ENCODE measurements at places on chromosomes 2 and 18. TPM values are rescaled to one million over a fixed set of nuclear protein-coding genes. Genes with fewer than 3 reads are reported as not detected.

The ABCB11 gene
- not detected for total RNA-seq

DNA sequence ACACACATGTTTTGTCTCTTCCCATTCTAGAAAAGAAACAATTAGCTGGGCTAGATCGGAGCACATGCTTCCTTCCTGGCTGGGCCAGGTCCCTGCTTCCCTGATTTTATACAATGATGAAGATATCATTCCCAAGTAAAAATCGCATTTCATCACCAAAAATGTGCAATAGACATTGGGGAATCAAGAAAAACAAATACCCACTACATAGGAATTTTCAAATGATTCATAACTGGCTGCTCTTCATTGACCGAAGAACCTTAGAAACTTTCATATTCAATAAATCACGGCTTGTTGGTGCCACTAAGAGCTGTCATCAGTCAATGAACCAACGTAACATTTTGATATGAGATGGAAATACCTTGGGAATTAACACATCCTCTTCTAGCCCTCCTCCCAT lies 373.6 kb upstream of the TRIB2 start:
- no peaks in the 10 kb centered on the region for H3K27me3 ChIP-seq
- no peak overlapping the region for H3K27ac ChIP-seq
- H3K4me3 ChIP-seq: no peak overlapping the region
- no peaks in the 10 kb centered on the region for H3K36me3 ChIP-seq
- no peaks in the 10 kb centered on the region for H3K4me1 ChIP-seq

The FBXO15 gene
- 0.76 TPM for total RNA-seq

- H3K4me3 ChIP-seq: no peak overlapping the region
- no peak for DNase-seq
- no peaks in the 10 kb centered on the region for H3K36me3 ChIP-seq
- no peaks in the 10 kb centered on the region for H3K4me1 ChIP-seq
These were observed 94.5 kb upstream of the TMEM178A start for GRCh38 chr2:39571111-39571731.

The IL36B gene
- not detected for total RNA-seq

The CGREF1 gene
- 1.3 TPM for total RNA-seq

The EML6 gene
- total RNA-seq: 0.91 TPM

The GCKR gene
- total RNA-seq: 0.61 TPM

DNA sequence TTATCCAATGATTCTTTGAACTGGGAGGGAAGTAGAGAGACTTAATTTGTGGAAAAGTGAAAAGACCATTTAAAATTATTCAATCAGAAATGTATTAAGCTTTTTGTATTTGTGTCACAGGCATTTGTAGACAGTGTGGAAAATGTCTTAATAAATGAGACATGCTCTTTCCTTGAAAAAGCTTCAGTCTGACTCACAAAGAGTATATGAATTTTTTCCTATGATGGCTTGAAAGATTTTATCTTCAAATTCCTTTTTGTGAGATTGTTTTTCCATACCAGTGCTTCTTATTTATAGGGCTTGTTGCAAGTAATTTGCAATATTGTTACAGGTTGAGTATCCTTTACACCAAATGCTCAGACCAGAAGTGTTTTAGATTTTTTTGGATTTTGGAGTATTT lies 39.5 kb downstream of the STON1 start:
- H3K36me3 ChIP-seq: no peaks in the 10 kb centered on the region
- DNase-seq: no peak
- no peak overlapping the region for H3K27ac ChIP-seq
- H3K4me1 ChIP-seq: no peaks in the 10 kb centered on the region

The HOXD8 gene
- 0.27 TPM for total RNA-seq

GRCh38 chr2:58207189-58207588 lies 33.9 kb downstream of the FANCL start:
- H3K27ac ChIP-seq: no peak overlapping the region
- H3K4me1 ChIP-seq: no peaks in the 10 kb centered on the region
- peaks cover 17% of the 10 kb centered on the region for H3K36me3 ChIP-seq
- no peaks in the 10 kb centered on the region for H3K27me3 ChIP-seq
- H3K4me3 ChIP-seq: no peak overlapping the region
- DNase-seq: no peak

DNA sequence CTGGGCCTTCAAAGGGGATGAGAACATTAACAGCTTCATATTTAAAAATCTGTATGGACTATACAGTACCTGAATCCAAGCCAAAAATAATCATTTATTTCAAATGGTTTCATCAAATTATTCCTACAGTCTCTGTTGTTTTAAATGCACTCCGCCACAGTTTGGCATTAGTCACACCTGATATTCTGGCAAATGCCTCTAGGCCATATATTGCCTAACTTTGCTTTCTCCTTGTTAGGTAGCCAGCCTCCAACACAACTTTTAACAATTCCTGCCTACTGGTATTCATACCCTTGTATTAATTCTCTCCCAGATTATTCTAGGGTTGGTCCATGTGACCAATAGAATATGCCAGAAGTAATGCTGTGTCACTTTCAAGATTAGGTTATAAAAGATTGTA lies 146.6 kb upstream of the FANCL start:
- no peaks in the 10 kb centered on the region for H3K36me3 ChIP-seq
- no peak overlapping the region for H3K27ac ChIP-seq
- no peaks in the 10 kb centered on the region for H3K4me1 ChIP-seq
- H3K27me3 ChIP-seq: no peaks in the 10 kb centered on the region
- no peak for DNase-seq

GRCh38 chr2:24791452-24791851 lies 1.7 kb downstream of the PTRHD1 start:
- peaks cover 5% of the 10 kb centered on the region for H3K4me1 ChIP-seq
- peak overlapping the region; percentile 30 for H3K4me3 ChIP-seq
- DNase-seq: no peak
- H3K27me3 ChIP-seq: peaks cover 15% of the 10 kb centered on the region
- no peak overlapping the region for H3K27ac ChIP-seq
- no peaks in the 10 kb centered on the region for H3K36me3 ChIP-seq

DNA sequence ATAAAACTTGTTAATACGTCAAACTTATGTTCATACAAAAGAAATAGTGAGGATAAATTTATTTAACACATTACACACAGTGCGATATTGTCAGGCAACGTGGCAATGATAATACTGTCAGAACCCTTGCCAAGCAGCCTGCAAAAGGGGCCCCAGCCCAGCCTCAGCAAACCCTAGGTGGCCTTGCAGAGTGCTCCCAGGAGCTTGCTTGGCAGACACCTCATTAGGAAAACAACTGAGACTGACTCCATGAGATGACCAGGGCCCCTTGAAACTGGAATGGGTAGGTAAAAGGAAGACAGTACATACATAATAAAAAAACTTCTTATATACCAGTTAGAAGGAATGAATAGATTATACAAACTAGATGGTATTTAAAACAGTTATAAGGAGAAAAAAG lies 136.6 kb upstream of the EPC2 start:
- no peak for DNase-seq
- H3K27ac ChIP-seq: no peak overlapping the region
- no peak overlapping the region for H3K4me3 ChIP-seq
- H3K36me3 ChIP-seq: no peaks in the 10 kb centered on the region

GRCh38 chr2:239695106-239695727 lies 294.4 kb upstream of the HDAC4 start:
- H3K27me3 ChIP-seq: peaks cover 2% of the 10 kb centered on the region
- no peaks in the 10 kb centered on the region for H3K4me1 ChIP-seq
- no peak overlapping the region for H3K4me3 ChIP-seq
- no peak overlapping the region for H3K27ac ChIP-seq
- no peak for DNase-seq

The SCN3A gene
- 22.2 TPM for total RNA-seq

DNA sequence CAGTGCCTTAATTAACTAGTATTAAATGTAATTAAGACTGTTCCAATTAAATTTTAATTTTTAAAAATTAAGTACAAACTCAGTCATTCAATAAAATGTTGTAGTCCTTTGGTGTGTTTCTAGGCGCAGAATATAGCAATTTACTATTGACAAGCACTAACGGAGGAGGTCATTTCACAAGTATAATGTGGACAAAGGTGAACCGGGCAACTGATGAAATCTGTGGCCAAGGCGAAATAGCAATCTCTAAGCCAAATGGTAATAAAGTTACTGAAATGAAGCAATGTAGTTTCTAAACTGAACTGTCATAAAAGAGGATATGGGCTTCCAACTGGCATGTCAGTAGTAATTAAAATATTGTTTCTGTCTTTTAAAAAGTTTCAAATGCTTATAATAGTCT lies 27.5 kb downstream of the FIGN start:
- H3K36me3 ChIP-seq: no peaks in the 10 kb centered on the region
- H3K27me3 ChIP-seq: no peaks in the 10 kb centered on the region
- DNase-seq: no peak
- H3K4me3 ChIP-seq: no peak overlapping the region
- no peak overlapping the region for H3K27ac ChIP-seq

- no peaks in the 10 kb centered on the region for H3K36me3 ChIP-seq
- H3K27ac ChIP-seq: no peak within 1 kb of the TSS
- peak; percentile 83 for DNase-seq
- H3K4me3 ChIP-seq: peak within 1 kb of the TSS; percentile 73
These were observed at the start of gene TMEM37 for GRCh38 chr2:119431155-119431975. TMEM37 (plus strand) TSS chr2:119431854; CDS start chr2:119431904, 50 bp downstream.

DNA sequence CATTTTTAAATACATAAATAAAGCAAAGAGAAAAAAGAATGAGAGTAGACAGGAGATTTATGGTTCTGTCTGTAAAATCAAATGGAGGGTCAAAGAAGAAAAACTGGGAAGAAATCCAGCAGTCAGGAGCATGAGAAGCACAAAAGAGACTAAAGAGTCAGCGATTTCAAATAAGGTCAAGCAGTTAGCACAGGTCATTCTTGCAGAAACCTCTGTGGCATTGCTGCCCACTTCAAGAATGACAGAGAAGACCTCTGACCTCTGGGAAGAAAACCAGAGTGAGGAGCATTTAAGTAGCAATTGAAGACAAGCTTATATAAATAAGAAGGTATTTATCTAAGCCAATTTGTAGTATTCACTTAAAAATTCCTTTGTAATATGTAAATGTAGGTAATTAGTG lies 172.0 kb upstream of the SPOPL start:
- no peaks in the 10 kb centered on the region for H3K4me1 ChIP-seq
- no peak for DNase-seq
- H3K4me3 ChIP-seq: no peak overlapping the region
- no peaks in the 10 kb centered on the region for H3K36me3 ChIP-seq
- no peaks in the 10 kb centered on the region for H3K27me3 ChIP-seq

DNA sequence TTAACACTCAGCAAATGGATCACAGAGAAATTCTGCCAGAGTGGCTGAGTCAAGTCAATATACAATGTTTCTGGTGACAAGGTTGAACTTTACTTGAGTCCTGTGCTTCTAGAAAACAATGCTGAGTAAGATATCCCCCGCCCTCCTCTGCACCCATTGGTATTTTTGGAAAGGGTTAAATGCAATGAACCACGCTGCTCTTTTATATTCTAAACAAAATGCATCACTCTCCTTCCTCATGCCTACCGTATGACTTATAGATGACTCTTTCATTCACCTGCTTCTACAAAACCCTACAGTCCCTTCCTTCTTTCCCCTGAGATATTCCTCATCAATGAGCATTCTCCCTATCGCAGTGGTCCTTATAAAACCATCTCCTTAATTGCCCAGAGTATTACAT lies 168.8 kb downstream of the TXNL1 start:
- peaks cover 2% of the 10 kb centered on the region for H3K27me3 ChIP-seq
- peaks cover 2% of the 10 kb centered on the region for H3K4me1 ChIP-seq
- DNase-seq: no peak
- H3K36me3 ChIP-seq: no peaks in the 10 kb centered on the region
- no peak overlapping the region for H3K27ac ChIP-seq

The NEUROD1 gene
- total RNA-seq: 65.5 TPM

GRCh38 chr2:238528953-238529781 lies 102.4 kb downstream of the ASB1 start:
- H3K36me3 ChIP-seq: peaks cover 15% of the 10 kb centered on the region
- H3K4me1 ChIP-seq: no peaks in the 10 kb centered on the region
- no peak overlapping the region for H3K4me3 ChIP-seq
- no peak for DNase-seq
- H3K27ac ChIP-seq: no peak overlapping the region

The REG3A gene
- total RNA-seq: not detected

DNA sequence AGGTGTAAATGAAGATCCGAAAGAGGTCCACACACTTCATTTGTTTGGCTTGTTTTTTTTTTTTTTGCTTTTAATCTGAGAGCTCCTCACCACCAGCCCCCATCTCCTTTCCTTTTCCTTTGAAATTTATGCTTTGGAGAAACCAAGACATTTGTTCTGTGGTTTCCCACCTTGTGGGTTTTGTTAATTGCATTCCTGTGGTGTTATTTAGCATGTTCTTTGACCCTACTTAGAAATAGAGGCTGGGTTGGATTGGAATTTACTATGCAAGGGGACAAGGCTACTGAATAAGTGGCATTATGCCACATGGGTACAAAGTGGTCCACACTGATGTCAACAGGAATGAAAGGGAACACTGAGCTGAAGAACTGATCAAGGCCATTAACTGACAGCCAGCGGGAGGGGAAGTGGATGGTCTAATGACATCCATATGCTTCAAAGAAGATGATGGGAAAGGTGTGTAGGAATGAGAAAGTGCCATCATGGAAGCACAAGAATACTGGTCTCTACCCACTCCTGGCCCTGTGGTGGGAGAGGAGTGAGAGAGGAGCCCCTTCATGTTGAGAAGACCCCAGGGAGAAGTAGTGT lies 8.9 kb downstream of the CCL20 start:
- H3K4me1 ChIP-seq: no peaks in the 10 kb centered on the region
- H3K36me3 ChIP-seq: no peaks in the 10 kb centered on the region
- no peak overlapping the region for H3K4me3 ChIP-seq
- peaks cover 3% of the 10 kb centered on the region for H3K27me3 ChIP-seq
- no peak for DNase-seq
- no peak overlapping the region for H3K27ac ChIP-seq

- DNase-seq: no peak
- H3K27ac ChIP-seq: no peak overlapping the region
- H3K27me3 ChIP-seq: no peaks in the 10 kb centered on the region
- H3K4me3 ChIP-seq: no peak overlapping the region
- H3K36me3 ChIP-seq: no peaks in the 10 kb centered on the region
- H3K4me1 ChIP-seq: peaks cover 9% of the 10 kb centered on the region
These were observed 136.2 kb upstream of the KCNH7 start for GRCh38 chr2:162974771-162975170.

GRCh38 chr18:44693030-44693784 lies 12.5 kb downstream of the SETBP1 start:
- H3K36me3 ChIP-seq: no peaks in the 10 kb centered on the region
- H3K4me3 ChIP-seq: no peak overlapping the region
- no peak overlapping the region for H3K27ac ChIP-seq
- H3K4me1 ChIP-seq: peaks cover 39% of the 10 kb centered on the region
